Putamen (tissue), 1 donor: ENCODE measurements at places on chromosomes 7 and 10.

DNA sequence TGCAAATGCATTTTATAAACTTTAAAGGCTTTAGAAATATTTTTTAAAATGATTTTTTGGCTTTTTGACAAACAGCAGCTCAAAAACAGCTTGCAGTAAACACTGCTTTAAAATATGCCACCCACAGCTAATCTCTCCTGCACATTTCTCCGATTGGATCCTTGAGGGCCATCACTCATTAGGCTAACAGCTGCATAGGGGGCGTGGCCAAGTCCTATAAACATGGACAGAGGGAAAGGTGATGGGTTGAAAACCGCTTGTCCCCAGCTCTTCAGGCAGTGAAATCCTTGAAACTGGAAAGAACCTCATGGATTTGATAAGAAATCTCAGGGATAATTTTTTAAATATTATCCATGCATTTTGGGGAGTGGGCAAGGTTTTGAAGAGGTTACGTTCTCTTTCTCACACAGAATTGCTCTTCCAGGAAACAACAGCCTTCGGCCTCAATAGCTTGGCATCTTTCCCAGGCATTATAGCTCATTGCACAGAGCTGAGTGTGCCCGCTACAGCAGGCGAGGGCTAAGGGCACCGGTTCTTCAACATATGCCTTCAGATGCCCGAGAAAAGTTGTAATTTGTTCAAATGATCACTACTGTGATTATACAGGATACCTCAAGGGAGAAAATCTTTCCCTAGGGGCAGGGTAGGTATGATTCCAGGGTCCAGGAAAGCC lies 1.7 kb downstream of the PLEKHS1 start:
- DNase-seq, result no peak

DNA sequence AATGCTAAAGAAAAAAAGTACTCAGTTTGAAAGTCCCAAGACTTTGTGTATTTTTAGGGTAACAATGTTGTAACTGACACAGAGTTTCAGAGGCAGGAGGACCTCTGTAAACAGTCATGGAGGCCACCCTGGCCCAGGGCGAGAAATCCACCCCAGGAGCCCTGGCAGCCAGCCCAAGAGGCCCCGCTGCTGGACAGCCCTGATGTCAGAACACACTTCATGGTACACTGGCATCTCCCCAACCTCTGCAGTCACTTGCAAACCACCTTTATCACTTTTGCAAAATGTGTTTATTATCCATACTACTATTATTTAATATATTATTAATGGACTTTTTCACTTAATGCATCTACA lies 30.2 kb downstream of the C10orf143 start:
- no peak for DNase-seq

DNA sequence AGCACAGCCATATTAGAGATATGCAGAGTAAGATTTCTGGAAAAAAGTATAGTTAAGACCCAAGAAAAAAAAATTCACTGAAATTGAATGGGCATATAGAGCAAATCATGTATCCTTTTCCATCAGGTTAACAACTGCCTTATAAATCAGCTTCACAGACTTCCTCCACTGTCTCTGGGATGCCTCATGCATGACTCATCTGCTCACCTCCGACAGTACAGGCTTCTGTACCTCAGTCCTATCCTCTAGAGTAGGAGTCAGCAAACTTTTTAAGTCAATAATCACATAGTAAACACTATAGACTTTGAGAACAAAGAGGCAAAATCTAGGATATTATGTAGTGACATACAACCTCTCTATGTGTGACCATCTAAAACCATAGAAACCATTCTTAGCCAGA lies 211.6 kb upstream of the SP8 start:
- DNase-seq, result no peak

DNA sequence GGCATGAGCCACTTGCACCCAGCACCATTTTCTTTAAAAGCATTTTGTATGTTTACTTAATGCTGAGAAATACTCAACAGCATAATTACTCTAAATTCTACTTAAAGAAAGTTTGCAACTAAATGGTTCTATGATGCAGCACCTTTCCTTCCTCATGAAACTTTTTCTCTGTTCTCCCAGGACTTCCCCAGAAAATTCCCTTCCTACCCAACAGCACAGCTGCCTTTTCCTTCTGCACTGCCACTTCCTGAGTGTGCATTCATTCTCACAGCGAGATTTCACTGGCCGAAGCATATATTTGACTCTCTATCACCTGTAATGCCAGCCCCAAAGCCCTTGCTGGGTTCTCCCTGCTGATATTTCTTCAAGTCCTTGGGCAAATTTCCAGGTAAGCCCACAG lies 41.5 kb upstream of the DGKI start:
- no peak for DNase-seq
